ENCODE measurements at places on chromosomes 12 and 14. TPM values are rescaled to one million over a fixed set of nuclear protein-coding genes. Genes with fewer than 3 reads are reported as not detected.

Gene PRICKLE1
- total RNA-seq: not detected

Gene ACSM4
- not detected for total RNA-seq

Gene MMAB
- 16.0 TPM for total RNA-seq

Gene MAP1LC3B2
- total RNA-seq: 2.9 TPM

Gene OR4K17
- not detected for total RNA-seq

Gene LRFN5
- total RNA-seq: not detected

DNA sequence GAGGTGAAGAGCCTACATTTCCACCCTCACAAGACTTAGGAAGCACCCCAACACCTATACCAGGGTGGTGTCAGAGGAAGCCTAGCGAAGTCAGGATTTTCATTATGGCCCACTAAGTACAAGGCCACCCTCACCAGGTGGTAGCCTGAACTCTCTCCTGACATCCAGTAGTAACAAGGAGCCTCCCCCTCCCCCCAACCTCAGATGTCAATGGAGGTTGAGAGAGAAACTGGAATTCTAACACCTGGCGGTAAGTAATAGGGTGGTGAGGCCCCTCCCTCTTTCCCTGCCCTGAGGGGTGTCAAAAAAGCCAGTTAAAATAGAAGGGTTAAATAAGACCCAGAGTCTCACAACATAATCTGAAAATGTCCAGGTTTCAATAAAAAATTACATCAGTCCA, 37.6 kb downstream of the SINHCAF start:
- no peaks in the 10 kb centered on the region for H3K4me1 ChIP-seq
- H3K4me3 ChIP-seq: no peak overlapping the region
- H3K27ac ChIP-seq: no peak overlapping the region

DNA sequence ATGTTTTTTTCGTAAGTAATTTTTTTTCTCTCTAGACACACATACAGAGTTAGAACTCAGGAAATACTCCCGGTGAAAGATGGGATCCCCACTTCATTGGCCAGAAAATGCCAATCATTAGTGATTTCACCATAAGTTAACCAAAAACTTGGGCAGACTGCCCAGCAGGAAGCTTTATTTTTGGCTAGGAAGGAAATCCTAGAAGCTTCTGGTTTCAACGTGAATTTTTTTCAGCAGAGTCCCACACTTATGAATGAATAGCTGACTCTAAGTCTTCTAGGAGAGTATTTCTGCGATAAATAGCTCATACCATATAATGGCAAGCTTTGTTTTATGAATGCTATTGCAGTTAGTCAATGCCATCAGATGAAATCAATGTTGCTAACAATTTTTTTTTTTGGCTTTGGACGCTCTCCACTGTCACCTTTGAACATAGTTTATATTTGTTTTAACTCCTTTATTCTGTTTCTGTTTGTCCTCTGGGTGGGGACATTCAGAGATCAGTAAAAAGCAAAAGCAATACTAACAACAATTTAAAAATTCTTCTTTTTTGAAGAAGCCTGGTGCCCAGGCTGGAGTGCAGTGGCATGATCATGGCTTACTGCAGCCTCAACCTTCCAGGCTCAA, 9.5 kb downstream of the PPP1CC start:
- no peaks in the 10 kb centered on the region for H3K27me3 ChIP-seq
- H3K36me3 ChIP-seq: peaks cover 40% of the 10 kb centered on the region
- no peak for DNase-seq
- no peak overlapping the region for H3K4me3 ChIP-seq
- peaks cover 95% of the 10 kb centered on the region for H3K4me1 ChIP-seq

DNA sequence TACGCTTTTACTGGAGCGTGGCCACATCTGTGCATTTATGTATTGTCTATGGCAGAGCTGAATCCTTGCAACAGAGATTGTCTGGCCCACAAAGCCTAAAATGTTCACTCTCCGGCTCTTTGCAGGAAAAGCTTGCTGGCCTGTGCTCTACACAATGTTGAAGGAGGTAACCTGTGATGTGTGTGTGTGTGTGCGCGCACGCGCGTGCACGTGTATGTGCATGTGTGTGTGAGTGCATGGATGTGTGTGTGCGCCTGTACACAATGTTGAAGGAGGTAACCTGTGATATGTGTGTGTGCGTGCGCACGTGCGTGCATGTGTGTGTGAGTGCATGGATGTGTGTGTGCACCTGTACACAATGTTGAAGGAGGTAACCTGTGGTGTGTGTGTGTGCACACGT, 62.7 kb downstream of the RFLNA start:
- H3K27ac ChIP-seq: no peak overlapping the region
- H3K36me3 ChIP-seq: peaks cover 51% of the 10 kb centered on the region
- no peak overlapping the region for H3K4me3 ChIP-seq
- no peaks in the 10 kb centered on the region for H3K4me1 ChIP-seq
- no peak for DNase-seq

DNA sequence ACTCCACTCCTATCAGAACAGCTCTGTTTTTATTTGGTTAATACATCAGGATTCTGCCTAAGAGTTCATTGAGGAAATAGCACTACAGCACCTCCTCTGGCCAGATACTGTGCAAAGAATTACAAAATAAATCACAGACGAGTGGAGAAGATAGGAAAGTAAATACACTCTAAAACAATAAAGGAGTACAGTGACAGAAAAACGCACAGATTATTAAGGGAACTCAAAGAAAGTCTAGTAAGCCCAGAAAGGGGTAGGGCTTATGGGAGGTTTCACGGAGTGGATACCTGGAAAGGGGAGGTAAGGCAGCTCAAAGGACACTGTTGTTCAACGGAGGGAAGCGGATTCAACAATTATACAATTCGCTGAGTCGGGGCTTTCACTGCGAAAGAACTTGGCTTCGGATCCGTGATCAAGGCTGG, 5.5 kb downstream of the OR10AD1 start:
- peak overlapping the region; percentile 87 for H3K4me3 ChIP-seq
- no peaks in the 10 kb centered on the region for H3K27me3 ChIP-seq
- H3K36me3 ChIP-seq: no peaks in the 10 kb centered on the region
- DNase-seq: peak; percentile 58

DNA sequence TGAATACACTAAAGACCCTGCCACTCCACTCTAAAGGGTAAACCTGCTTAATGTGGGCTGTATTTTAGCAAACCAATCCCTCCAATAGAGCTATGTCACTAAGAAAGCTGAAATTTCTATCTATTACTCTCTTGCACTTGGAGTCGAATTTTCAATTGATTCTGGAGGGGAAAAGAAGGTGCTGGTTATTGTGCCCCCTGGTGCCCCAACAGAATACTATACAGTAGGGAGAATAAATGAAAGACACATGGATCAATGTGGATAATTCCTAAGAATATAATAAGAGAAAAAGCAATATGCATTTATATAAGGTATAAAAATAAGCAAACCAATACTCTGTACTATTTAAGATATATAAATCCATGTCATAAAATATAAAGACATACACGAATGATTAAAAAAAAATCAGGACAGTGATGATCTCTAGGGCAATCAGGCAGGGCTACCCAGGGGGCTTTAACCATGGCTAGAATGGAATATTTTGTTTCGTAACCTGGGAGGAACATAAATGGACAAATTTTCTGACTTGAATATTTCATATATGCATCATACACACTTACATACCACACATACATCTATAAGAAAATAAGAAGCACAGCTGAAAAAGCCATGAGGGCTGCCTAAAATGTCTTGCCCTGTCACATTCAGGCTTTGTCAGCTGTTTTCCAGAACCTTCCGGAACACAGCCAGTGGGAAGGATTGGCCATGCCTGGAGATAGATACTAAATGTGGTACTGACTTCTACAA, 54.4 kb downstream of the EFCAB11 start:
- no peaks in the 10 kb centered on the region for H3K36me3 ChIP-seq
- peak; percentile 16 for DNase-seq
- H3K4me1 ChIP-seq: peaks cover 22% of the 10 kb centered on the region
- no peaks in the 10 kb centered on the region for H3K27me3 ChIP-seq
- H3K27ac ChIP-seq: no peak overlapping the region

DNA sequence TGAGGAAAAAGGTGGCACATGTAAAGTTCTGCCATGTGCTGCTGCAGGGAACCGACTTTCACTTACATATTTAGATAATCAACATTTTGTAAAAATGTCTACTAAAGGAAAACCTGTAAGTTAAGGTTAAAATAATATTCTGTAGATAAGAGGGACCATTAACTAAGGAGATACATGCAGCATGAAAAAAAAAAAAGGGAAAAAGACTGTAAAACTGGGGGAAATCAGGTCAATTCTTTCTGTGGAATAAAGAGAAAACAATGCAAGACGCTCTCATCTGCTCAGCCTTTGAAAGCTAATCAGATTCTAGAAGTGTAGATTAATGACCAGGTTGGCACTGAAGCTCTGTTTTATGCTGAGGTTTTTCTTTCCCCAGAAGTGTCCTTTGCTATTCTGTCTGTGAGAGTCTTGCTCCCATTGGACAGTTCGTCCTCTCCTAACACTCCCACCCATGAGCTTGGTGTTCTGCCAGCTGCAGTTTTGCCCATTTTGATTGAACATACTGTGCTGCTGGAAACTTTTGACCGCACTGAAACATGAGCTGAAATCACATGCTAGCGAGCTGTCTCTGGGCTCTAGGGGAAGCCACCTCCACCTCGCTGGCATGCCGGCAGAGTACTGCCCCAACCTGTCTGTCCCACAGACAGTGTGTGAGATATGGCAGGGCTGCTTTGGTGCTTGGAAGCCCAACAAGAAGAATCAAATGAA, 39.7 kb downstream of the PPTC7 start:
- H3K27ac ChIP-seq: no peak overlapping the region
- no peak overlapping the region for H3K4me3 ChIP-seq
- peaks cover 5% of the 10 kb centered on the region for H3K4me1 ChIP-seq
- no peak for DNase-seq

DNA sequence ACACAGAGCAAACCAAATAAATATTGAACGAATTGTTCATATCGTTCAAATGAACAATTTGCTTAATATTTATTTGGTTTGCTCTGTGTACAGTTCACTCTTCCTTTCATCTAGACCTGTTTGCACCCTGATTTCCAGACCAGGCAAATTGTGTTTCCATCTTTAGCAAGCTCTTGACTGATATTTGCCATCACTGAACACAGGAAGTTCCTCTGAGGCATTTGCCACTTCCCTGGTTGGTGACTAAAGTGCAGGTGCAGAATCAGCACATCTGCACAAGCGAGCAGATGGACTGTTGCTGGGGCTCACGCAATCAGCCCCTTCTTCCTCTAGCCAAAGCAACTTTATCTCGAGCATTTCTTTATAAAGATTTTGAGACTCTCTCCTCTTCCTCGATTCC, 112.9 kb downstream of the DAAM1 start:
- no peaks in the 10 kb centered on the region for H3K36me3 ChIP-seq
- no peaks in the 10 kb centered on the region for H3K27me3 ChIP-seq
- peak; percentile 2 for DNase-seq
- no peak overlapping the region for H3K27ac ChIP-seq
- H3K4me3 ChIP-seq: no peak overlapping the region

GRCh38 chr12:59834659-59835474, 239.0 kb downstream of the SLC16A7 start:
- no peaks in the 10 kb centered on the region for H3K36me3 ChIP-seq
- no peak overlapping the region for H3K27ac ChIP-seq
- no peaks in the 10 kb centered on the region for H3K4me1 ChIP-seq
- H3K27me3 ChIP-seq: no peaks in the 10 kb centered on the region

GRCh38 chr14:70595443-70596185, 4.8 kb downstream of the MED6 start:
- H3K36me3 ChIP-seq: peaks cover 57% of the 10 kb centered on the region
- no peaks in the 10 kb centered on the region for H3K27me3 ChIP-seq
- no peak for DNase-seq
- H3K4me1 ChIP-seq: peaks cover 15% of the 10 kb centered on the region
- no peak overlapping the region for H3K4me3 ChIP-seq
- no peak overlapping the region for H3K27ac ChIP-seq

GRCh38 chr14:82067221-82067875, 533.7 kb upstream of the SEL1L start:
- no peak overlapping the region for H3K4me3 ChIP-seq
- no peaks in the 10 kb centered on the region for H3K27me3 ChIP-seq
- DNase-seq: no peak

DNA sequence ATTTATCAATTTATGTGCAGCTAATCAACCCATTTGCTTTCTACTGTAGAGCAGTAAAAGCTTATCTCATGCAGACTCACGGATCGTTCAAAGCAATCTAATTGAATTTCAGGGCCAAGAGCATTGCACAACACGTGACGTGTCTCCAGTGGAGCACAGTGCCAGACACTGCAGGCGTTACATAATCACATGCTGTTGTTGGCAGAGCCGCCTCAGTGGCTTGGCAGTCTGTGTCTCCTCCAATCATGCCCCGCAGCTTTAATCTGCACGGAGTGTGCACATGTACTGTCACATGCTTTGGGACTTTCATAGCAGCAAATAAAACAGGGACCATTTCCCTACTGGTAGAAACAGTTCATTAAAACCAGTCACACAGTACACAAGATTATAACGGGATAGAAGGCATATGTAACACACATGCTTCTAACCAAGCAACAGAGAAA, 309.3 kb downstream of the ITPR2 start:
- H3K4me1 ChIP-seq: no peaks in the 10 kb centered on the region
- H3K4me3 ChIP-seq: no peak overlapping the region
- no peaks in the 10 kb centered on the region for H3K27me3 ChIP-seq

GRCh38 chr14:65414961-65415589, 2.5 kb downstream of the FUT8 start:
- no peaks in the 10 kb centered on the region for H3K27me3 ChIP-seq
- peaks cover 43% of the 10 kb centered on the region for H3K4me1 ChIP-seq
- no peak overlapping the region for H3K4me3 ChIP-seq
- no peak overlapping the region for H3K27ac ChIP-seq
- peak; percentile 28 for DNase-seq

- no peak overlapping the region for H3K4me3 ChIP-seq
- no peaks in the 10 kb centered on the region for H3K36me3 ChIP-seq
- H3K27me3 ChIP-seq: no peaks in the 10 kb centered on the region
- no peak for DNase-seq
- no peak overlapping the region for H3K27ac ChIP-seq
Measured at GRCh38 chr12:26317942-26318575, 122.7 kb downstream of the SSPN start.

DNA sequence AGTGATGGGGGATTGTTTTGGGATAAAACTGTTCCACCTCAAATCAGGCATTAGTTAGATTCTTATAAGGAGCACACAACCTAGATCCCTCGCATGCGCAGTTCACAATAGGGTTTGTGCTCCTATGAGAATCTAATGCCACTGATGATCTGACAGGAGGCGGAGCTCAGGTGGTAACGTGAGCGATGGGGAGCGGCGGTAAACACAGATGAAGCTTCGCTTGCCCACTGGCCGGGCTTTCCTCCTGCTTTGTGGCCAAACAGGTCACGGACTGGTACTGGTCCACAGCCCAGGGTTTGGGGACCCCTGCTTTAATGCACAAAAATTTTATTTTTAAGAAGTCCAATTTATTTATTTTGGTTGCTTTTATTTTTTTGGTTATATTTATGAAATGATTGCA, 238.8 kb downstream of the AACS start:
- DNase-seq: no peak
- no peaks in the 10 kb centered on the region for H3K36me3 ChIP-seq
- H3K27me3 ChIP-seq: no peaks in the 10 kb centered on the region
- H3K27ac ChIP-seq: no peak overlapping the region

DNA sequence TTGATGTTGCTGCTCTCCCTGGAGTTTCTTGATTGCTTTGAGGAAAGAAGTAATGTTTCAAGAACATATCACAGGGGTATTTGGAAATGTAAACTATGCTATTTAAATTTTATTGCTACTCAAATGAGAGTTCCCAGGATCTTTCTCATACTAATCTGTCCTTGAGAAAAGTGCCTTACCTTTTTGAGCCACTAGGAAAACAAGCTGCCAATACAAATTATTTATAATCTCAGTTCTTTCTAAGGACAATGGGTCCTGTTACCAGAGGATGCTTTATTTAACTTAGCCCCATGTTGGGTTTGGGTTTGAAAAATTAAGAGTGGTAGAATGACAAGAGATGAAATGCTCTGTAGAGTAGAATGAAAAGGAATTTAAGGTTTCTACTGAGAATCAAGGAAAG, 258.2 kb upstream of the PRKD1 start:
- no peaks in the 10 kb centered on the region for H3K36me3 ChIP-seq
- H3K27me3 ChIP-seq: no peaks in the 10 kb centered on the region
- no peaks in the 10 kb centered on the region for H3K4me1 ChIP-seq
- no peak overlapping the region for H3K27ac ChIP-seq
